NCI-H526 (cell line): ENCODE measurements at places on chromosomes 3 and 15.

GRCh38 chr3:115111632-115112031, 35.5 kb downstream of the ZBTB20 start:
- no peak for DNase-seq

DNA sequence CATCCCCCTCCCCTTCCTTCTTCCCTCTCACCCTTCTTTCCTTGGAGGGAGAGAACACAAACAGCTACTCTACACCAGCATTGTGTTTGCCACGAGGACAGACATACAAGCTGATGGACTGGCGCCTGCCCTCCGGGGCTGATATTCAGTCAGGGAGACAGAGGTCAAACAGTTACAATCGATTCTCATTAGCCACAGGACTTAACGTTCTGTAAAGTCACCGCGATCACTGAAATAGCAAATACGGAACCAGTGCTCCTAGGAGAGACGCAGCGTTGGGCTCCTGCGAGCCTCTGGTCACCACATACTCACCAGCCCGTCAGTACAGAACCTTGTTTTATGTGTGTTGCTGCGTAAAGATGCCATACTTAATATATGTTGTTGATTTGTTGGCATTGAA, 108.8 kb downstream of the LRRK1 start:
- DNase-seq, result no peak

DNA sequence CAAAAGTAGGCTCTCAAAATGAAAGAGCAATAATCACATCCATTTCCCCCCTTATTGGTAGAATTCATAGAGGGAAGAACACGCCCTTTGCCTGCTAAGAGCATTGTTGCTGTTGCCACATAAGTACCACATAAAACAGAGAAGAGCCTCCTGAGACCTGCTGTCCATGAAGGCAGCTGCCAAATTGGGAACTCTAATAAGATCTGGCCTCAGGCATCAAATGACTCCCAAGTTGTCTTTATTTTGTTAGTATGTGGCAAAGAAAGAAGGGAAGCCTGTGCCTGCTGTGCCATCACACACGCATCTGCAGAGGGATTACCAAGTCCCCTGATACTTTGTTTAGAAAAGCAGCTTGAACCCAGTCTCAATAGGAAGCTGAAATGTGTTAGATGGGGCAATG, 23.9 kb downstream of the VGLL3 start:
- DNase-seq, result no peak

- no peak for DNase-seq
Measured at GRCh38 chr3:15819576-15819975, 21.8 kb upstream of the ANKRD28 start.

DNA sequence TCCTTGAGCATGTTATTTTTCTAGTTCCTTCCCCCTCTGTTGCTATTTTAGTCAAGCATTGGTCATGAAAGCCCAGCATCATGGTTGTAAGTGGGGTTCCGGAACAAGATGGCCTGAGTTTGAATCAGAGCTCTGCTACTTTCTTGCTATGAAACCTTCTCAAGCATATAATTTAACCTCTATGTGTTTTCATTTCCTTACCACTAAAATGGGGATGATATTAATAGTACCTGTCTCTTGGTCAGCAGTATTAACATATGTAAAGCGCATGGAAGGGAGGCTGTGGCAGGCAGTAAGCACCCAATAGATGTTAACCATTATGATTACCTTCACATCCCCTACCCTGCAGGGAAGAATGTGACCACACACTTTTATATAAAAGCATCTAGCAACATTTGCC, 14.3 kb upstream of the SPRED1 start:
- no peak for DNase-seq

DNA sequence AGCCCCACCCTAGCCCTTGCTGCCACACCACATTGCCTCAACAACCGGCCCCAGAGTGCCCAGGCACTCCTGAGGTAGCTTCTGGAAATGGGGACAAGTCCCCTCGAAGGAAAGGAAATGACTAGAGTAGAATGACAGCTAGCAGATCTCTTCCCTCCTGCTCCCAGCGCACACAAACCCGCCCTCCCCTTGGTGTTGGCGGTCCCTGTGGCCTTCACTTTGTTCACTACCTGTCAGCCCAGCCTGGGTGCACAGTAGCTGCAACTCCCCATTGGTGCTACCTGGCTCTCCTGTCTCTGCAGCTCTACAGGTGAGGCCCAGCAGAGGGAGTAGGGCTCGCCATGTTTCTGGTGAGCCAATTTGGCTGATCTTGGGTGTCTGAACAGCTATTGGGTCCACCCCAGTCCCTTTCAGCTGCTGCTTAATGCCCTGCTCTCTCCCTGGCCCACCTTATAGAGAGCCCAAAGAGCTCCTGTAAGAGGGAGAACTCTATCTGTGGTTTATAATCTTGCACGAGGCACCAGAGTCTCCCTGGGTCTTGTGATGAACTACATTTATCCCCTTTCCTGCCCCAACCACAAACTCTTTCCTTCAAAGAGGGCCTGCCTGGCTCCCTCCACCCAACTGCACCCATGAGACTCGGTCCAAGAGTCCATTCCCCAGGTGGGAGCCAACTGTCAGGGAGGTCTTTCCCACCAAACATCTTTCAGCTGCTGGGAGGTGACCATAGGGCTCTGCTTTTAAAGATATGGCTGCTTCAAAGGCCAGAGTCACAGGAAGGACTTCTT, 39.1 kb downstream of the MESD start:
- DNase-seq, result no peak
